Stimulated activated CD4-positive, alpha-beta T cell treated with anti-CD3 and anti-CD28 coated beads, Interleukin-12 subunit alpha, Interleukin-12 subunit beta, amount 100 ng/mL, for 4 hours (primary cell): ENCODE measurements at places on chromosomes 1 and 21.

GRCh38 chr1:147808025-147808424 lies 47.6 kb upstream of the GJA5 start:
- DNase-seq: no peak

DNA sequence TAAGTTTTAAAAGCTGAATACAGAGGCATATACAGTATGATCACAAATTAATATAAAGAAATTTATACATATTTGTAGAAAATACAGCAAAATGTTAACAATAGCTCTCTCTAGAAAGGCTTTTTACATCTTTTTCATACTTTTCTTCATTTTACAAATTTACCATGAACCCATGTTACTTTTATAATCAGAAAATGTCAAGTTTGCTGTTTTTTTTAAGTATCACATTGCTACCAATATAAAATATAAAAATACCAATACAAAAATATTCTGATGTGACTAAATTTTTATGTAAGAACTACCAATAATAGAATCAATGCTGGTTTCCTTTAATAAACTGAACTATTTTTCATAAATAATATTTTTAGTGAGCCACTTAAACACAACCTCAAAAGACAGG lies 84.4 kb upstream of the TTC39A start:
- no peak for DNase-seq

DNA sequence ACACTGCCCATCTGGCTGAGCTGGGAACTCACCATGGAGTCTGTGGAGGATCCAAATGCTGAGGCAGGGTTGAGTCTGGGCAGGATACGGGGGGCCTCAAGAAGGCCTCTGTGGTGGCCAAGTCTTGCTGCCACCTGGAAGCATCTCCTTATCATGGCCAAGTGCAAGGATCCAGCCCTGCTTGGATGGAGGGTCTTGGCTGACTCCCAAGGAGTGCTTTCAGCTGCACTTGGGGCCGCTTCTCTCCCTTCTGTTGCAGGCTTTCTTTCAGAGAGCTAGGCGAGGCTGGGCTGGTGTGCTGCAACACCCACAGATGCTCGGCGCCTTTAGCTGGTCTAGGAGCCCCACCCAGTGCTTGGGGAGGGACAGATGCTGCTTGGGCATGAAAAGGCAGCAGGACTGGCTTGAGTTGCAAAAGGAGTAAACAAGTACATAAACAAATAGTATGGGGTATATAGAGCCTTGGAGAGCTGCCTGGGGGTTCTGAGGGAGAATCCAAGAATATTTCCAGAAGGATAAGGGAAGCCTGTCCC lies at the start of gene THEM5:
TSS of gene THEM5 (minus strand) at position 302 of the 533 bp plus-strand sequence. CDS start at position 155, 147 bp downstream.
- DNase-seq: no peak

- no peak for DNase-seq
These were observed 17.0 kb upstream of the LEFTY2 start for GRCh38 chr1:225958041-225958440.
